ENCODE measurements at places on chromosomes 7 and 10.
A peak's percentile ranks its signal among the peaks of the same experiment; 100 is the strongest.

DNA sequence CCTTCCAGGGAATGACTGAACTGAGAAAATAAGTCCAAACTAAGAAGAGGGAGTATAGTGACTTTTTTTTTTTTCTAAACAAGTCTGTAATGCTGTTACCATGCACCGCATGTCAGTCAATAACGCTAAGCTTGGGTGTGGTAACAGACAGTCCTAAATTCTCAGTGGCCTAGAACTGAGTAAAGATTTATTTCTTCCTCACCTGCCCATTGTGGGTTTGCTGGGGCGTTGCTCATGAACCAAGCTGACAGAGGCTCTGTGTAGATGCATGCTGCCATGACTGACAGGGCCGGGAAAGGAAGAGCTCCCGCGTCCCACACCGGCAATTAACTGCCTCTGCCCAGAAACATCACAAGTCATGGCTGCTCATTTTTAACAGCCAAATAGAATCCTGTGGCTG, 25.5 kb upstream of the PRKG1 start:
- no peak for DNase-seq

DNA sequence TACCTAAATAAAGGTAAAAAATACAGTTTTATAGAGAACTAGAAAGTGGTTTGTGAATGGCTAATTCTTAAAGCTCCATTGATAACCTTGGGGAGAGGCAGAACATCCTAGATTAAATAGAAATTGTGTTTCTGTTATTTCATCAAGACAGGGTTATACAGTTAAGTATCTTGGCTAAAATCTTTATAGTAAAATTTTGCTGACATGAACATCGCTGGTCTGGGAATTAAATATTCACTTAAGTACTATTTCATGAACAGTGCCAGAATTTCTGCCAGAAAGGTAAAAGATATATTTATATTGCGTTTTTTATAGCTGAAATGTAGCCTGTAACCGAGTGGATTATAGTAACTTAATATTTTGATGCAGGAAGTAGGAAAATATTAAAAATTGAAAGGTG, 53.7 kb upstream of the HBP1 start:
- DNase-seq: no peak

DNA sequence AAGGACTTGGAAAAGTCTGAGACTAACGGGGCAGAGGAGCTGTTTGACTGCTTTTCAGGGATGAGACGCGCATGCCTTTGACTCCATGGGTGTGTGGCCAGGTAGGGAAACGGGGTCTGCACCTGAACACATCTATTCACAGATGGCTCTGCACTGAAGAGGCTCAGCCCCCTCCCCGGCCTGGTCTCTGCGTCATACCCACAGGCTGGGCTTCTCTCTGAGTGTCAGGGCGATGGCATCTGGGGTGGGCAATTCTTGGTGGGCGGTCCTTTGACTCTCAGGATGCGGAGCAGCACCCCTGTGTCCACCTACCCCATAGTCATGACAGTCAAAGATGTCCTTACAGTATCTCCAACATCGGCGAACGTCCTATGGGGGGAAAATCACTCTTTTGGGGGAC, 23.0 kb downstream of the PFKP start:
- DNase-seq: no peak

DNA sequence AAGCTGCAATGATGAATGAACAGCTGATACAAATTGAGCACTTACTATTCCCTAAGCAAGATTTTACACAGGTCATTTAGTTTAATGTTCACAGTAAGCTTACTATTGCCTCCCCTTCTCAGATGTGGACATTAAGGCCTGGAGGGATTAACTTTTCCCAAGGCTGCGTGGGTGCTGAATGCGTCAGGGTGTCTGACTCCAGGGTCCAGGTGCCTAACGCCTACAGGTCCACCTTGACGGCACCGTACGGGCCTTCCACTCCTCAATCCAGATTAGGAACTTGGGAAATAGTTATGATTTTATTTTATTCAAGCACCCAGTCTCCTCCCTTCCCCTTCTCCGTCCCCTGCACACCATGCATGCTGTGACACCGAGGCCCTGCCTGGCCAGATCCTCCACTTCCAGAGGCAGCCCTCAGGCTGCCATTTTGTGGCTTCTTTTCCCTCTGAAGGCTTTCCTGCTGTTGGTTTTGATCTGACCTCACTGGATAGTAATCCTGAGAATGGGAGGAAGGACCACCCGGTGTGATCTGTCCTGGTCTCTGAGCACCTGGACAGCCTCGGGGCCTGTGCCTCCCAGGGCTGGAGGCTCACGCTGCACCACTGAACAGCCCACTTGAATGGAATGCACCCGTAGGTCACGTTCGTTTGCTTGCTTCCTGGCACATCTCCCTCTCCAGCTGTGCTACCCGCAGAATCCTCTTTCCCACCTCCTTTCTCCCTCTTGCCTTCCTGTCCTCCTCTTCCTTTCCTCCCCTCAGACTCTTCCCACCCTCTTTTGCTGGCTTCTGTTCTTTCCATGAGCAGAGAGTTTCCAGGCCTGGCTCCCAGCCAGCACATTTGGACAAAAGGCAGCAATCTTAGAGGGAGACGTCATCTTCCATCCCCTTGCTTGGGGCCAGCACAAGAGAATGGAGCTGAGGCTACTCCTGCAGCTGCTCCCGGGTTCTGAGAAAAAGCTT, 14.4 kb downstream of the DENND2A start:
- DNase-seq: no peak

GRCh38 chr10:5760515-5760914, 52.7 kb downstream of the GDI2 start:
- no peak for DNase-seq

- peak; percentile 25 for DNase-seq
Observed at GRCh38 chr7:150405584-150406311, 26.6 kb downstream of the ZNF775 start.

DNA sequence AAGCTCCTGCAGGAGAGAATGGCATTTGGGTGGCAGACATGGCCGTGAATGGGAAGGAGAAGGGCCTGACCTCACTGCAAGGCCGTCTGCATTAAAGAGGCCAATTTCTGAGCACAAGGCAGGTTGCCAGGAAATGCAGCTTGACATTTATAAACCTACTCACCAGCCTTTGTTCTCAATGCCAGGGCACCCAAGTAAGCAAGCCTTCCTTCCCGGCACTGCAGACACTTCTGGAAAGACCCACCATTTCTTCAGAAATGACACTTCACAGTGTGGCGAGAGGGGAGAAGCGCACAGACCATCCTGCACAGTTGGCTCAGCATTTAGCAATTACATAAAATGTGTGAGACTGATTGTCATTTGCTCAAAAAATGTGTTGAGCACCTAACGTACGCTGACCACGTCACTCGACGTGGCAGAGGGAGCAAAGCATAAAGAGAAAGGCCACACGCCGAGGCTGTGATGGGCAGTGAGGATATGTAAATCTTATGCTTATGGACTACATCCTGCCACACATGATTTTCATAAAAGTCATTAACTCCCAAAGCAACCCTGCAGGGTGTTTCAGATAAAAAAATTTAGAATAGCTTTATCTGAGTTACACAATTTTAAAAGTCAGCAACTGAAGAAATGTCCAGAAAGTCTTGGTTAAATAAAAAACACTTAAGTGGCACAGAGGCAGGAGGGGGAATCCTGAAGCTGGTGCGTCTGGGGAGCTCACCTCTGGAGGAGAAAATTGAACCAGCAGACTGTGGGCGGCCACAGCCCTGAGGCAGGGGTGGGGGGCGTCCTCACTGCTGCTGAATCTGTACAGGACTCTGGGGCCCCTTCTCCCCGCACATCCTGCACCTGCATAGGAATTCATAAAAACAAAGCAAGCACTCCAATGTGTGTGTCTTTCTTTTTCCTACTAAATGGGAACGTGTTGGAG, 543.8 kb downstream of the PTPRN2 start:
- DNase-seq: no peak

GRCh38 chr7:132828502-132828901, 252.2 kb upstream of the PLXNA4 start:
- DNase-seq: no peak

GRCh38 chr7:141452911-141453310, 98.3 kb upstream of the AGK start:
- no peak for DNase-seq

GRCh38 chr7:107384025-107384424, 85.8 kb upstream of the GPR22 start:
- DNase-seq: no peak

GRCh38 chr10:98560565-98560964, 113.8 kb upstream of the HPS1 start:
- no peak for DNase-seq

DNA sequence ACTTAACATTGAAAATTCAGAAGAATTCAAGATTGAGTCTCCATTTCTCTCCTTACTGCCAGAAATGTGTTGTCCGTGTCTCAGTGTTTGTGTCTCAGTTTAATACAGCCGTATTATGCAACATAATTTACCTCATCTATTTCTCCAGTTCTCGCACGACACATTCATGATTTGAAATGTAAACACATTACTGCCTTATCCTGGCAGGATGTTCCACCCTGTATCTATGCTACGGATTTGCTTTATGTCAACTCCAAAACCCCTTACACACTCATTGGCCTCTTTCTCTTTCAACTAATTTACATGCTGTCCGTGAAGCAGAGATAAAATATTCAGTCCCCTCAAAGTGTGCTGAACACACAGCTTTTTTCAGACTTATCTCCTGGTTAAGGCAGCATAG, 653.7 kb upstream of the SEMA3D start:
- DNase-seq: no peak

DNA sequence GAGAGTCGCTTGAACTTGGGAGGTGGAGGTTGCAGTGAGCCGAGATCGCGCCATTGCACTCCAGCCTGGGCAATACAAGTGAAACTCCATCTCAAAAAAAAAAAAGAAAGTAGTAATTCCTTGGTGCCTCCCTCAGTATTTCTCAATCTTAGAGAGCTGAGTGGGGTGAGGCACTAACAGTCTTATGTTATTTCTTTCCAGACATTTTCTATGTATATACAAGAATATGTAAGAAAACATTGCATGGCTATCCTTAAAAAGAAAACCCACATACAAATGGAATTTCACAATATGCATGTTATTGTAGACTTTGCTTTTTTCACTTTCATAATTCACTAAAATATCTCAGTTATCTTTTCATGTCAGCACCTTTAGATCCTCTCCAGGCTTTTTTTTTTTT, 13.6 kb upstream of the SLF2 start:
- no peak for DNase-seq

- DNase-seq: no peak
Observed at GRCh38 chr7:153193144-153193595, 433.6 kb downstream of the ACTR3B start.

DNA sequence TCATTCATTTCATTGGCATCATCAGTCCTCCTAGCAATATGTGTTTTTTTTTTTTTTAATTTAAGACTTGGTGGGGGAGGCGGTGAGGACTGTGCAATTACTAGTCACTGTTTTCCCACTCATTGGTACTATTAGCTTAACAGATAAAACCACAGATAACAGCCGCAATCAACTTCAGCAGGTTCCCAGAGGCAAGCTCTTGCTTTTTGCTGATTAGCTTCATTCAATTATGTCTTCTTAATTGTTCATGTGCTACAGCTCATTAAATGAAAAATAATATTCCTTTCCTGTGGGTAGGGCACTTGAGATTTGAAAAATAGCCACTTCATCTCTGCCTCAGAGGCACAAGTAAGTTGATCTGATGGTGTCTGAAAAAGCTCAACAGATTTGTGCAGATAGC, 215.5 kb downstream of the PCDH15 start:
- DNase-seq: no peak

GRCh38 chr10:87654212-87654611, 5.5 kb upstream of the PAPSS2 start:
- DNase-seq: no peak

DNA sequence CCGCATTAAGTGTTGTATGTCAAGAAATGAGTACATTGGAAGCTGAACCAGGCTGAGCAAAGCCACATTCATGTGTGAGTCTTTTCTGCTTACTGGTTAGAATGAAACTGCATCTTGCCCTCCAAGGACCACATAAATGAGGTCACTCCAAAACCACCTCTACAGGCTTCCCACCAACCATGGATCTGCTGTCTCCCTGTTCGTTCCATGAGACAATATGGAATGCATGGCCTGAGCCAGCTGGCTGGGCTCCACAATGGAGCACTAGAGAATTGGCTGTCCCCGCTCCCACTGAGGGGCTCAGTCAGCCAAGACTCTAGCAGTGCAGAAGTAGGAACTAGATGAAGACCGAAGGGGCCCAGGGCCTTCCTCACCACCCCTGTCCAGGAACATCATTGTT, 120.8 kb downstream of the TNS3 start:
- DNase-seq: no peak

GRCh38 chr7:1779445-1779844, 109.4 kb downstream of the ELFN1 start:
- no peak for DNase-seq

GRCh38 chr7:120919466-120919865, 31.1 kb upstream of the ING3 start:
- no peak for DNase-seq
